ENCODE measurements at places on chromosomes 2 and 18.

- DNase-seq = no peak
These were observed 85.8 kb downstream of the EPAS1 start for GRCh38 chr2:46383113-46383395.

DNA sequence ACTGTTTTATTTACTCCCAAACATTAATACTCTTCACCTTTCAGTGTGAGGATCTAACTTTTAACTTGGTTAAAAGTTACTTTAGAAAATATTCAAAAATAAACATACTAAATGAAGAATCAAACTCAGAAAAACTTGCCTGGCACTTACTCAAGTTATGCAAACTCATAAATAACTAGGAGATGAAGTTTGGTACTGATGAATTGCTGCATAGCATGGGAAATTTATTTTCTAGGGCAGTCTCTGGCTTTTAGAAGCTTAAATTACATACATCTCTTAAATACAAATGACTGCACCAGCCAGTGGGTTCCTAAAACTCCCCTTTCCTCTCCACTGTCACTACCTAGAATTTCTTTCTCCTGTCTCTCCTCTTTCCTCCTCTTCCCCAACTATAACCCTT is 46.7 kb upstream of the CREB1 start:
- no peak for DNase-seq

DNA sequence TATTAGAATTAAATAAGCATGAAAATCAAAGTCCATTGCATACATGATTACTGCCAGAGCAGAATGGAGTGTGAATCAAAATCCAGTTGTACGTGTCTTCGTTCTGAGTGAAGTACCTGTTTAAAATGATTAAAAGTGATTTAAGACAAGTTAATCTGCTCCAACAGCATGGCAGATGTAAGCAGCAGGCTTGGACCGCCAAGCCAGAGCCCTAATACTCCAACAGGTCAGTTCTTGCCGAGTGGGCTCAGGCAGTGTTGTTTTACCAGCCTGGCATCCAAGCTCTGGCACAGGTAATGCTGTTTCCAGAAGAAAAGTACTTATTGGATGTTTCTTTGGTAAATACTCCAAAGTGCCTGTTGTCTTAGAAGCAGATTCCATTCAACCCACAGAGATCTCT is 171.4 kb upstream of the EPAS1 start:
- DNase-seq = no peak

DNA sequence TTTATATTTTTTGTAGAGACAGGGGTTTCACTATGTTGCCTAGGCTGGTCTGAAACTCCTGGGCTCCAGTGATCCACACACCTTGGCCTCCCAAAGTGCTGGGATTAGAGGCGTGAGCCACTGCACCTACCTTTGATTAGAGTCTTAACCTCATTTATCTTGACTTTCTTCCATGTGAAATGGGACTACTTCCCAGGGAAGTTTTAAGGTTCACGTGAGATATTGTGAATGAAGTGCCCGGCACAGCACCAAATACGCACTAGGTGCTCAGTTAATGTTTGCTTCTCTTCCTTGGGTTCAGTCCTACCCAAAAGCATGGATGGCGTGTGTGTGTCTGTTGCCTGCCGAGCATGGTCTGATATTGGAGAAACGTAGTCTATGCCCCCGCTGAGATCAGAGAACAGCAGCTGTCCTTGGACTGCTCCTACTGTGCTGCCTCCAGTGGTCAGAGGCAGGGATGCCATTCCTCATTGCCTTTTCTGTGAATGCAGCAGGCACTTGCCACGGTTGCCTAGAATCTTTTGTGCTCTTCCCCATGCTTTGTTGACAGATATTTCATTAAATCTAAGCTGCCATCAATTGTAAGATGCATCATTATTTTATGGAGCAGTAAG is 12.3 kb upstream of the TFCP2L1 start:
- DNase-seq = no peak

DNA sequence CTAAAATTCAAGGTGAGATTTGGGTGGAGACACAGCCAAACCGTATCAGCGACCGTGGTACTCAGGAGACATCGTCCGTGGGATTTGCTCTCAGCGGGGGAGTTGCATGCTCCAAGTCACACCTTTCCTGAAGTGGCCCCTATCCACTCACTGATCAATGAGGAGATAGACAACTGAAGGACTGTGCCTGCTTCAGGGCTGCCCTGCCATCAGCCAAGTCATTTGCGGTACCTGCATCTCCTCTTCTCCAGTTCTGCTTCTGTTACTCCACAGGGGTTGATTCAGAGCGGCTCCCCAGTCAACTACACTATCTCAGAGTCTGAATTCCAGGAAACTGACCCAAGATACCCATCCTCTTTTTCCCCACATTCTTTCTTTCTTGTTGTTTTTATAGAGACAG is 184.1 kb downstream of the MREG start:
- DNase-seq = no peak

- peak; percentile 17 for DNase-seq
These were observed 150.5 kb upstream of the NCKAP5 start for GRCh38 chr2:133718688-133719201.

GRCh38 chr2:118699447-118700175 is 147.8 kb downstream of the EN1 start:
- DNase-seq = no peak

- DNase-seq = no peak
These were observed 252.2 kb downstream of the KLHL29 start for GRCh38 chr2:23637011-23637778.

DNA sequence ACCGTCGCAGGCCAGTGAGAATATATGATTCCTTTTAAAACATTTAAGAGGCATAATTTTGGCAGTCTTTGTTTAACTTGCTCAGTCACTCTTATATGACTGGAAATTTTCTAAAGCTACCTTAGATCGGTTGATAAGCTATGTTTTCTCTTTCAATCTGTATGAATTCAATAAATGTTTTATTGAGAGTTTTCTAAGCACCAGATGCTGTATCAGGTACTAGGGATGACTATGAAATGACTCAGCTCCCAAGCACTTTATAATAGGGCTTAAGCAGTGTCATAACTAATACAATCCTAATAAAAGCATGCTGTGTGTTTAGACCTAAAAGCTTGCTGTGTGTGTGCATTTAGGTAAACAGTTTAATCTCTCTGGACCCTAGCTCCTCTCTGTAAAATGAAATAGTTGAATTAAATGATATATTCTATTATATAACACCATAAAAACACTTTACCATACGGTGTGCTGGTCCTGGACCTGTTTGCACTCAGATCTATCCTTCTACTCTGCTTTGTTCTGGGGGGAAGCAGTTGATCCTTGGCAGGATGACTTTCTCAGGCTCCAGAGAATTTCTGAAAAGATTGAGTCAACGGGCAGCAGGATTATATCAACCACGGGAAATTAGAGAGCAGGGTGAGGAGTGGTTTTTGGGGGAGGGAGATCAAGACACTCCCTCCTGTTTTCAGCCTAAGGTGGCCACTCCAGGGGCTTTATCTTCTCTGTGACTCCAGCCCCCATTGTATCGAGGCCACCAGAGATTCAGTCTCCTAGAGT is 26.1 kb upstream of the SLC38A11 start:
- no peak for DNase-seq

DNA sequence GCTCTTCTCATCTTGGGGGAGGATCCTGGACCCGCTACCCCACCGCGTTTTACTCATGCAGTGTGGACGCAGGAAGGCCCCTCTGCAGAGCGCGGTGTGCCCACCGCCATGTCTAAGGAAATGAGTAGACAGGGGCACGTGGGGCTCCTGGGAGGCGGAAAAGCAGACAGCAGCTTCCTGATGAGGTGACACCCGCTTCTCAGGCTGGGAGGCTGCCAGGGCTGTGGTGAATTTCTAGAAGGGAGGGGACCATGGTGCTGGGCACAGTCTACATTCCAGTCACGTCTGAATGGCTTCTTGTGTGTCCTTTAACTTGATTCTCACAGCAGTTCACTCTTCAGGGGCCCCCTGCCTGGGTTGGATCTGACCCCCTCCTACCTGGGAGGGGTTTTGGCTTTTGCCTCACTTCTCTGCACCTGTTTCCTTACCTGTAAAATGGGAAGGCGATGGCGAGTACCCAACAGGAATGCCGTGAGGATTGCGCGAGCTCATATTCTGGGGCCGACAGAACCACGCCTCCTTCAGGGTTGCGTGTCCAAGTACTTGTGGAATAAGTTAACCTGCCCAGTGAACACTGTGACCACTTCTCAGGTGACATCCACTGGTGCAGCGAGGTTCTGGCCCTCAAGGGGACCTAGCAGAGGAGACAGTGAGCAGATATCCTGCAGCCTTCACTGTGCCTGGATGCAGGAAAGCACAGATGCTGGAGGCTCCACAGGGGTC is 32.3 kb upstream of the MBP start:
- DNase-seq = no peak

GRCh38 chr18:39732918-39733317 is 2167.3 kb upstream of the CELF4 start:
- DNase-seq = no peak

- DNase-seq = no peak
These were observed 32.8 kb downstream of the COBLL1 start for GRCh38 chr2:164808776-164809175.

GRCh38 chr2:75045526-75046050 is 87.1 kb downstream of the POLE4 start:
- no peak for DNase-seq

DNA sequence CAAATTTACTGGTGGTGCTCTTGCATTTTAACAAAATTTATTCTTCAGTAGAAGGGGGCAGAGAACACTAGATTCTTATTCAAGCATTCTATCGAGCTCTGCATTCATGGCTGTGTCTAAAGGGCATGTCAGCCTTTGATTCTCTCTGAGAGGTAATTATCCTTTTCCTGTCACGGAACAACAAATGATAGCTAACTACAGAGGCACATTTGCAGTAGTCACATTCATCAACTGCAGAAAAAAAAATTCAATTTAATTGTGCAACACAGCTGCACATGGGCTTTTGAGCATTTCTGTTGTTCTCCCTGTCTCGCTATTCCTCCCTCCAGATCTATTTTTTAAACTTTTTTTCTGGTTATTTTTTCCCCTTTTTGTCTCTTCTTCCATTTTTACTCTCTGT is 13.0 kb upstream of the DLX1 start:
- no peak for DNase-seq

GRCh38 chr2:5766561-5766960 is 74.4 kb downstream of the SOX11 start:
- no peak for DNase-seq

DNA sequence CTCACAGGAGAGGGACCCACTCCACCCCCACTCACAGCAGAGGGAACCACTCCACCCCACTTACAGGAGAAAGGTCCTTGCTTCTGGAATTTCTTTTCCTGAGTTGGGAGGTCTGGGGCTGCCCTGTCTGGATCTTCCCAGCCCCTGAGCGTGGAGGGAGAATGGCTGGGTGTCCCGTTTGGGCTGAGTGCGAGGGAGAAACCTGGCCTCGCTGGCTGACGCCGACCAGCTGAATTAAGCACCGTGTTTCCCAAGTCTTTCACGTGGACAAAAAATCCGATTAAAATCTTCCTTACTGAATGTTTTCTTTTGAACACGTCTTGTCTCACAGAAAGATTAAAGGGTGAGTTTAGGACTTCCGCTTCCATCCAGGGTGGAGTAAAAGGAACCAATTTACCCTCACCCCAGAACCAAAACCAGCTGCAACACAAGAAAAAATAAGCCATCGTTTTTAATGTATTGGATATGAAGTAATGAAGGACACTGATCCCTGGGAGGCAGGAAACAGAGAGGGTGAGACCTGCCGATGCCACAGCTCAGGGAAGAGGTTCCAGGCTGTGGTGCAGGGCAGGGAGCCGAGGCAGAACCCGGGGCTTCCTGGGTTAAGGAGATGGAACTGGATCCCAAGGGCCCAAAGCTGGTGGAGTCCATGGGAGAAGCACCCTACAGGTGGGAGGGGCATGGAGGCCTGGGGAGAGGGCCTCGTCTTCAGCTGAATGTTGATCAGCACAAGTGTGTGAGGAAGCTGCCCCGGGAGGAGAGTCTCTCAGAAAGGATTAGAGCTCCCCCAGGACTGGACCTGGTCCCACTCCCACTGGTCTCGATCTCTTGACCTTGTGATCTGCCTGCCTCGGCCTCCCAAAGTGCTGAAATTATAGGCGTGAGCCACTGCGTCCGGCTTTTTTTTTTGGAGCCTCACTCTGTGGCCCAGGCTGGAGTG is 60.3 kb downstream of the RTP5 start:
- no peak for DNase-seq

DNA sequence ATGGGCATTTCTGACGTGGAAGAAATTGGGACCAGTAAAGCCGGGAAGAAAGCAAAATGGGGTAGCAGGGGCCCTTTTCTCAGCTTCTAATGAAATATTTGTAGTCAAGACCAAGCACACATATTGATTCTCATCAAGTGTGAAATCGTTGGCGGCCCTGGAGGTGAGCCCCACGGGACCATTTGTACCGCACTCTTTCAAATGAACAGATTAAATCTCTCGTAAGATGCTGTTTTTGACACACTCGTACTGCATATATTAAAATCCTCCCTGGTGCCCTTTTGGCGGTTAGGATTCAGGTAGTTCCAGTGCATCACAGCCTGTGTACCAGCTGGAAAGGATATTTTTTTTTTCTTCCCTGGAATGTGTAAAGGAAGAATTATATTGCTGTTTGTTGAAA is 9.9 kb upstream of the MYL1 start:
- DNase-seq = no peak

GRCh38 chr2:974502-974901 is 23.9 kb downstream of the SNTG2 start:
- no peak for DNase-seq

- DNase-seq = no peak
These were observed 437.2 kb upstream of the PKDCC start for GRCh38 chr2:41610501-41611190.

DNA sequence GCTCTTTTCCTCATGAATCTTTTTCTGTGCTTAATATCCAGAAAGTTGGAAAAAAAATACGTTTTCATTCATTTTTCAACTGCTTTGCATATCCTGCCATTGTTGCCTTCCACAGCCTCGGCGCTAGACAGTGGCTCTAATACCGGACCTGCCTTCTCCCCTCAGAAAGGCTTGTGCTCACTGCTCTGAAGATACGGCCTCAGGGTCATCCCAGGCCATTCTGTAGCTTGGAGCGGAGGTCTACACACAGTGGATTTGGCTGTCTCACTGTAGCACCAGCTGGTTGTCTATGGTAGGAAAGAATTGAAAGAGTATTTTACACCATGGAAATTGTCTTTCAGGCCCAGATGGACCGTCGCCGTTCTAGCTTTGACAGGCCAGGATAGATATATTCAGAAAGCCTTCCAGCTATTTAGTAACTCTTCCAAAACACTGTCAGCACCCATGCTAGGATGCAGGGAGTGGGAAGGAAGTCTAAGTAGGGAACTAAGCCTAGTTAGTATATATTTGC is 242.0 kb downstream of the TMEM182 start:
- DNase-seq = no peak

DNA sequence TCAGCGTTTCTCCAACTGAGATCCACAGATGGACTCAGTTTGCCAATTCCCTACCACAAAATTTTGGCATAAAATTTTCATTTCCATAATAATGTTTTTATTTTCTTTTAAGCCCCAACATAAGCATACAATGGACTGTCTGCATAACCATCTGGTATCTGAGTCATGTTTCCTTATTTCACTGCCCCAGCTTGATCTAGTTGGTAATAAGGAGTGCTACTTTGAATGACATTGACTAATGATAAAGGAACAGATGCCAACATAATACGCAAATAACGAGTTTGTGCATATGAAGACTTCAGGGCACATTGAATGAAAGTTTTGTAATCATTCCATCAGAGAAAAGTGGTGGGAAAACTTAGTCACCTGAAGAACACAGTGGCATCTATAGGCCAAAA is 8.8 kb upstream of the MBD2 start:
- no peak for DNase-seq

Measured in anterior cingulate cortex (tissue), 58 donors.